ENCODE measurements at places on chromosomes 12 and 14.

DNA sequence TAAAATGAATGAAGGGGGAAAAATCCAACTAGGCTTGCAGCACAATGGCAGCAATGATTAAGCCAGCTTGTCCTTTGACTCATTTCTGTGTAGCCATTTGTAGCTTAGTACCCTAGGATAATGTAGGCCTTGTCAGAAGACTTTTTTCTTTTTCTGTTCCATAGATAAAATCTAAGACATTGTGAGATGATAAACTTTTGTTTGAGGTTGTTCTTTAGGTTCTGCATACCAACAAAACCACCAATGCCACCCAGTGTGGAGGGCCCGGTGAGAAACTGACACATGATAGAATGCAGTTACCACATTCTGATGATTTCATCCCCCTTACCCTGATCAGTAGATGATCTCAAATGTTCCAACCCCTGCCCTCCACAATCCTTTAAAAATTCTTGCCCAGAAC lies 6.6 kb upstream of the KLRD1 start:
- DNase-seq = peak; percentile 52

GRCh38 chr12:91633734-91634357 lies 451.2 kb upstream of the DCN start:
- no peak for DNase-seq

- DNase-seq = peak; percentile 39
Measured at GRCh38 chr12:124006085-124006845, 33.2 kb downstream of the ZNF664 start.

DNA sequence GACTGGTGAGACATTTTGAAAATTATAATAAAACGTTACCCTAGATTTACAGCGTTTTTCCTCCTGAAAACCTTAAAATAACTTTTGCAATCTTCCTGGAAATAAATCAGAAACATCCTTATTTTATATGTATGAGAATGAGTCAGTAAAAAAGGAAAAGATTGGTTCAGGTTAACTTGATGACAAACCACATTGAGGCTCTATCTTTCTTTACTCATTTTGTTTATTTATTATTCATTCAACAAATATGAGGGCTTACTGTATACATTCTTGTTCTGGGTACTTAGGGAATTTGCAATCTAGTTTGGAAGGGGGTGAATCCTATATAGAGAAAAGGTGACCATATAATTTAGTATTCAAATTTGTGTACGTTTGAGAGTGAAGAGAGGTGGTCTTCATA lies 156.6 kb downstream of the UNC79 start:
- no peak for DNase-seq

GRCh38 chr12:51910168-51910567 lies 2.9 kb downstream of the ACVRL1 start:
- DNase-seq = no peak

DNA sequence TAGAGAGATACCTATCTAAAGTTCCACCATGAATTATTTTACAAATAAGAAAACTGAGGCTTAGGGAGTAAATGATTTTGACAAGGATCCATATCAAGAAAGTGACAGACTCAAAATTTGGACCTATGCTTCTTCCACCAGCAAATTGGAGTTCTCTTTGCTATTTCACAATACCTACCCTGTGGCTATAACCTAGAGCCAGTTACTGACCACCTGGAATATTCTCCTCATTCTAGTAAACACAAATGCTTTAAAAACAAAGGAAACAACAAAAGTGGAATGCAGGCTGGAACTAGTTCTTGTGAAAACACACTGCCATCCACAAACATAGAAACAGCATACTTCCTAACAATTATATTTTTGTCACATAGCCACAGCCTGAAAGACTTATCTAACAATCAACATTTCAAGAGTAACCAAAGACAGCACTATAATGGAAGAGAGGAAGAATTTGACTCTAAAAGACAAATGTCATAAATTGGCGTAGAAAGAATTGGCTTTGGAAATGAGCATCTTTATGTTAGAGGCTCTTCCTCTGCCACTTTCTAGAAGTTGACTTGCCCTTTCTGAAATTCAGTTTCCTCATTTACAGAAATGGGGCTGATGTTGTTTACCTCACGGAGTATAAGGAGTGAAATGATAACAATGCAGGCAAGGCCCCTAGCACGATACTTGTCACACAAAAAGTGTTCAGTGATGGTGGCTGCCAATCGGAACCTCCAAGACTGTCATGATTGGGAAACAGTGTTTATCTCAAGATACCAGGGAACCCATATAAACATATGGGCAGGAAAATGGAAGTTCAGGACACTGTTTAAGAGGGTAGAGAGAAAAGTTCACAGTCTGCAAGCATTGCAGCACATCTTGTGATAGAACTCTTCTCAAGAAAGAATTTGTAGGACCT lies 138.6 kb upstream of the LGR5 start:
- DNase-seq = no peak

DNA sequence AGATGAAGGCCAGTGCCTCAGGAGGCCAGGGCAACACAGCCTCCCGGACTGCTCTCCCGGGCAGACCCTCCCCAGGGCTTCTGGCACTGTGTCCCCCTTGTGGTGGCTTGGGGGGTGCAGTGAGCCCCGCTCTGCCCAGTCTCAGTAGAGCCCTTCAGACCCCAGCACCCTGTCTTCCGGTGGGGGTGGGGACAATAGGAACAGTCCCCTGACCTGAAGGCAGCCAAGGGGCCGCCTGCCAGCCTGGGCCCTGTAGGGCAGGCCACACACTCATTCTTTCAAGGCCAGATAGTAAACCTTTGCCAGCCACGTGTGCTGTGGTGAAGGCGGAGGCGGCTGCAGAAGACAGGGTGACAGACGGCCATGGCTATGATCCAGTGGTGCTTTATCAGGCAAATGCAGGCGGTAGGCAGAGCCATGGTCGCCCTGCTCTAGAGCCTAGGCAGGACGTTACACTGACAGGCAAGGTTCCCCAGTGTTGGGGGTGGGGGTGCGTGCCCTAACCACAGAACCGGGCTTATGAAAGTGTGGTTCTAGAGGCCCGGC lies 15.0 kb downstream of the ZFYVE21 start:
- no peak for DNase-seq

All from stimulated activated CD4-positive, alpha-beta T cell treated with anti-CD3 and anti-CD28 coated beads, Interleukin-15, amount 100 ng/mL, for 24 hours (primary cell).